ENCODE measurements at places on chromosomes 7 and 10.

DNA sequence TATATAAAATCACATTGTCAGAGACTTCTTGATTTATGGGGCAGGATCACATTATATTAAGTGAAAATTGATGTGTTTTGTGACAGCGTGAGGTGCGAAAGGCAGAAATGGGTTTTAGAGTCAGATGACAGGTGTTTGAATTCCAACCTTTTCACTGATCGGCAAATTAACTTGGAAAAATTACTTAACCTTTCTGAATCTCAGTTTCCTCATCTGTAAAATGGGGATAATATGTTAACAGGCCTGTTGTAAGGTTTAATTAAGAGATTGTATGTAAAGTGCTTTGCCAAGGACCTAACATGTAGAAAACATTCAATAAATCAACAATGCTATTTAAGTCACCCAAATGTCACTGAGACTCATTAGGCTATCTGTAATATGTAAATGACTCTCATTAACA is 221.2 kb upstream of the LYZL1 start:
- no peak for DNase-seq

DNA sequence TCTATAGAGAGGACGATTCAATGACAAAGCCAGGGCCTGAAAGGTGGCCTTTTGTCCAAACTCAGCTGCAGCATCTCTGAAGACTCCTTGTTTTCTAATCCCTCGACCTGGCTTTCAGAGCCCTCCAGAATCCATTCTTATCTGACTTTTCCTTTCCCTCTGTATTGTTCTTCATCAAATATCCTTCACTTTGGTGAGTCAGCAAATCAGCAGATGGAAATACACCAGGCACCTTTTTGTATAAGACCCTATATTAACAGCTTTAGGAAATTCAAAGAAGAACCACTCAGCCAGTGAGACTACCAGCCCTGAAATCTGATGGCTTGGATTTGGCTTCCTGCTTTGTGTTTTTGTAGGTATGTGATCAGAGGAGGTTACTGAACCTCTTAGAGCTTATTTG is 81.9 kb upstream of the RAB11FIP2 start:
- no peak for DNase-seq

GRCh38 chr7:99898836-99899235 is 20.5 kb downstream of the TRIM4 start:
- DNase-seq: no peak

GRCh38 chr10:115503546-115503945 is 410.4 kb downstream of the ATRNL1 start:
- no peak for DNase-seq

GRCh38 chr7:117907049-117907640 is 33.9 kb upstream of the CTTNBP2 start:
- DNase-seq: no peak

DNA sequence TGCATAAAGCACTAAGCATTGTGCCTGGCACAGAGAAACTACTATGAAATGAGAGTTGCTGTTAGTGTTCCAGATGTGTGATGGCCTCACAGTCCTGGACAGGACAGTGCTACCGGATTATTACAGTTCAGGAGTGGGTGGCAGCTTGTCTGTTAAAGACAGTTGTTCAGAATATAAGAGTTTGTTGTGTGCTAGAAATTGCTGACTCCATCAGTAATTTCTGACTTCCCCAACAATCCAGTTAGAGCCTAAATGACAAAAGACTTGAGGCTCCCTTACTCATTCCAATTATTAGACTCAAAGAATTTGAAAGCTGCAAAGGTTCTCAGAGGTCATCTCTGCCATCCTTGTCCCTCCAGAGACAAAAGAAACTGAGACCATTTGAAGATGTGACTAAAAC is 34.3 kb upstream of the DNAJB12 start:
- no peak for DNase-seq
